ENCODE measurements at places on chromosomes 1 and 21. TPM values are rescaled to one million over a fixed set of nuclear protein-coding genes. Genes with fewer than 3 reads are reported as not detected.

- H3K36me3 ChIP-seq, result no peaks in the 10 kb centered on the region
- no peak overlapping the region for H3K4me3 ChIP-seq
- H3K4me1 ChIP-seq, result peaks cover 11% of the 10 kb centered on the region
- no peak overlapping the region for H3K27ac ChIP-seq
These were observed 13.2 kb downstream of the ODF2L start for GRCh38 chr1:86382878-86383277.

- no peak for DNase-seq
- no peak overlapping the region for H3K4me3 ChIP-seq
- no peaks in the 10 kb centered on the region for H3K4me1 ChIP-seq
- no peaks in the 10 kb centered on the region for H3K36me3 ChIP-seq
- H3K27ac ChIP-seq, result no peak overlapping the region
These were observed 1.5 kb downstream of the SLC66A1 start for GRCh38 chr1:19313636-19313959.

- no peak for DNase-seq
- H3K36me3 ChIP-seq, result no peaks in the 10 kb centered on the region
- H3K27me3 ChIP-seq, result no peaks in the 10 kb centered on the region
- peaks cover 4% of the 10 kb centered on the region for H3K4me1 ChIP-seq
These were observed 161.9 kb downstream of the ZBTB18 start for GRCh38 chr1:244212797-244213475.

DNA sequence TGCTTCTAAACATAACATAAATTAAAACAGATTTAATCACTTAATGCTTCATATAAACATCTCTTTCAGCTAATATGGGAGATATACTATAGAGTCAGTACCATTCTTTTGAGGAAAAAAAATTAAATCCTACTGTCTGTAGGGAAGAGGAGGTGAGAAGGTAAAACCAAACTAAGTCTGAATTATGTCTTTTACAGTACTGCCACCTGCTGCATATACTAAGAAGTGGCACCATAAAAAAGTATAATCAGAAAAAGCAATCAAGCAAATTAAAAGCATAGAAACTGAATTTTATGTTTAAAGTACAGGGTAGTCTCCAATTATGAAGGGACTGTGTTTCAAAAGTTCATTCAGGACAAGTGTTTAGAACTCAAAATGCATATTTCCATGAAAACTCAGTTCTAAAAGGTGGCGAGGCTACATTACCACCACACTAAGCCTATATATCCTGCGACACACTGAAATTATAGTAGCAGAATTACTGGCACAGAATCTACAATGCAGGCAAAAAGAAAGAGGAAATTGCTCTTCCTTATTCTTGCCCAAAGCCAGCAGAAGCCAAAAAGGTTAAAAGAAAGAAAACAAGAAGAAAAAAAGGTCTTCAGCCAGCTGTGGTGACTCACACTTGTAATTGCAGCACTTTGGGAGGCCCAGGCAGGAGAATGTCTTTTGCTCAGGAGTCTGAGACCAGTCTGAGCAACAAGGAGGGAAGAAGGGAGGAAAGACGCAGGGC, 9.0 kb downstream of the NSL1 start:
- peak; percentile 52 for DNase-seq
- H3K27me3 ChIP-seq, result no peaks in the 10 kb centered on the region
- no peak overlapping the region for H3K27ac ChIP-seq
- no peaks in the 10 kb centered on the region for H3K4me1 ChIP-seq
- H3K4me3 ChIP-seq, result no peak overlapping the region

DNA sequence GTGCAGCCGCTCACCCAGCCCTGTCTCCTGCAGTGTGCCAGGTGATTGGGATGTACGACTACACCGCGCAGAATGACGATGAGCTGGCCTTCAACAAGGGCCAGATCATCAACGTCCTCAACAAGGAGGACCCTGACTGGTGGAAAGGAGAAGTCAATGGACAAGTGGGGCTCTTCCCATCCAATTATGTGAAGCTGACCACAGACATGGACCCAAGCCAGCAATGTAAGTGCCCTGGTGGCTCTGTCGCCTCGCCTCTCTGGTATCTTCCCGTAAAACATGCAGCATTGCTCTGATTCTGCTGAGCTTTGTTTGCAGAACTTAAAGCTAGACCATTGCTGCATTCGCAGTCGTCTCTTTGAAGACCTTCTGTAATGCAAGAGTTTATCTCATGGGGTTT, 79.2 kb downstream of the ATP5PO start:
- H3K4me3 ChIP-seq, result no peak overlapping the region
- DNase-seq, result no peak
- H3K36me3 ChIP-seq, result peaks cover 31% of the 10 kb centered on the region
- no peaks in the 10 kb centered on the region for H3K27me3 ChIP-seq
- H3K27ac ChIP-seq, result no peak overlapping the region
- no peaks in the 10 kb centered on the region for H3K4me1 ChIP-seq

GRCh38 chr1:157782931-157783330, 6.0 kb upstream of the FCRL2 start:
- H3K4me1 ChIP-seq, result no peaks in the 10 kb centered on the region
- DNase-seq, result no peak
- no peaks in the 10 kb centered on the region for H3K27me3 ChIP-seq
- no peaks in the 10 kb centered on the region for H3K36me3 ChIP-seq

GRCh38 chr1:10857687-10858086, 61.2 kb upstream of the CASZ1 start:
- no peaks in the 10 kb centered on the region for H3K27me3 ChIP-seq
- peaks cover 30% of the 10 kb centered on the region for H3K4me1 ChIP-seq
- no peak for DNase-seq
- no peak overlapping the region for H3K27ac ChIP-seq
- H3K4me3 ChIP-seq, result no peak overlapping the region

DNA sequence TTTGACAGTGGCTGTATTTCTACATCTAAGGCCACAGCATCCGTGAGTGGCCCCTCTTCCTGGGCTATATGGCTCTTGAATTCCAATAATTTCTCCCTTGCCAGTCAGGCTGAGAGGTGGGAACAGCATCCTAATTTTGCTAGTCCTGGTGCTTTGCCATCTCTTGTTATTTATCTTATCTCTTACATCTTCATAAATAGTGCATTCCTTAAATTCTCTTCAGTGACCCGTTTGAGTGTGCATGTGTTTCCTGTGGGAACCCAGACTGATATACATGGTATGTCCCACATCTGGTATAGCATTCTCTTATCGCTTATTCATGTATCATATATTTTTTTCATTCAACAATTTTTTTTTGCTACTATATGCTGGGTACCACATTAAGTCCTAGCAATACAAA, 9.9 kb downstream of the S100A11 start:
- H3K27me3 ChIP-seq, result no peaks in the 10 kb centered on the region
- no peaks in the 10 kb centered on the region for H3K4me1 ChIP-seq
- H3K4me3 ChIP-seq, result no peak overlapping the region
- no peaks in the 10 kb centered on the region for H3K36me3 ChIP-seq
- DNase-seq, result peak; percentile 34
- no peak overlapping the region for H3K27ac ChIP-seq

DNA sequence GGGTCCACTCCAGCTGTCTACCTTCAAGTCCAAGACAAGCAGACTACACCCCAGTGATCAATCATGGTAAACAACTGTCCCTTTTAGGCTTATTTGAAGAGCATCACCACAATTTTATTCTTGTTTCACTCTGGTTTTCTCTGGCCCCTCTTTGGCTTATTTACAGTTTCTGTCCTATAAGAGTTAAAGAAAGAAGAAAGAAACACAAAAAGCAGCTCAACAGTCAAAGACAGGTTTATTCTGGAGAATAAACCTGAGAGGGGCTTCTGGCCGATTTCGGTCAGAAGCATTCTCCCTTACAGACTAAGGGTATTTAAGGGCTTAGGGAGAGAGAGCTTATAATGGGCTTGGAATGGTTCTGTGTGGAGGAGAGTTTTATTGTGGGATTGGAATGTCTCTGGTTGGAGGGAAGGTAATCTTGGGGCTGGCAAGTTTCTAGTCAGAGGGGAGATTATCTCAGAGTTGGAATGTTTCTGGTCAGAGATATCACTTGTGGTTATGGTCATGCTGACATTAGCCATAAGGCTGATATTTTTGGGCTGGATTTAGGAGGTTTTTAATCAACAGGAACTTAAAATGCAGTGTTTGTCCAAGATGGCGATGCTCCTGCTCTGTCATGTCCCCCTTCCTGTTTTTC, 161.0 kb downstream of the URB2 start:
- H3K4me1 ChIP-seq, result no peaks in the 10 kb centered on the region
- no peaks in the 10 kb centered on the region for H3K36me3 ChIP-seq
- H3K27me3 ChIP-seq, result no peaks in the 10 kb centered on the region
- DNase-seq, result no peak
- H3K27ac ChIP-seq, result no peak overlapping the region

- no peak overlapping the region for H3K27ac ChIP-seq
- H3K36me3 ChIP-seq, result no peaks in the 10 kb centered on the region
- no peak for DNase-seq
- no peak overlapping the region for H3K4me3 ChIP-seq
- H3K27me3 ChIP-seq, result no peaks in the 10 kb centered on the region
- H3K4me1 ChIP-seq, result no peaks in the 10 kb centered on the region
These were observed 62.8 kb upstream of the COA6 start for GRCh38 chr1:234310460-234310817.

- no peaks in the 10 kb centered on the region for H3K36me3 ChIP-seq
- peaks cover 14% of the 10 kb centered on the region for H3K4me1 ChIP-seq
- peak overlapping the region; percentile 60 for H3K4me3 ChIP-seq
- DNase-seq, result peak; percentile 93
- peak overlapping the region; percentile 68 for H3K27ac ChIP-seq
These were observed 436 bp upstream of the LBR start for GRCh38 chr1:225428068-225428880.

- no peaks in the 10 kb centered on the region for H3K36me3 ChIP-seq
- no peaks in the 10 kb centered on the region for H3K27me3 ChIP-seq
- no peaks in the 10 kb centered on the region for H3K4me1 ChIP-seq
- no peak overlapping the region for H3K27ac ChIP-seq
These were observed 75.2 kb downstream of the RERE start for GRCh38 chr1:8742022-8742924.

DNA sequence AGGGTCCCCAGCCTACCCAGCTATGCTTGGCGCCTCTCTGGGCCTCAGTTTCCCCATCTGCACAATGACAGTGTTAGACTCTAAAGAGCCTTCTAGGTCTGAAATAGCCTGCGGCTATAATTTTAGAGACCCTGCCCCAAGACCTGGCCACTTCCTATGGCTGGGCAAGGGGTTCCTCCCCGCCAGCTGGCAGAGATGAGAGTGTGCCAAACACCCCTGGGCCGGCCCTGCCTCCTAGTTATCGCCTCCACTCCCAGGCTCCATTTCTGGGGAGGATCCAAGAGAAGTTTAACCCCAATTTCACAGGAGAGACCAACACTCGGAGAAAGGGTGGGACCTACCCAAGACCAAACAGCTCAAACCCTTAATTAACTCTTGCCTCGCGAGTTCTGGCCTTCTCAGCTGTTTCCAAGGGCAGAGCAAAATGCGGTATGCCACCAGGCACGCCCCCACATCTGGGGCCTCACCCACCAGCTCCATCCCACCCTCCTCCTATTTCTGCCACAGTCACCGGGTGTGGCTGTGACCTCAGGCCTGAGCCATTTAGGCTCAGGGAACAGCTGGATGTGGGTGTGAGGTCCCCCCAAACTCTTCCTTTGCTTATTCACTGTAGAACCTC, 35.7 kb downstream of the TTC39A start:
- no peaks in the 10 kb centered on the region for H3K36me3 ChIP-seq
- no peak overlapping the region for H3K27ac ChIP-seq
- no peaks in the 10 kb centered on the region for H3K27me3 ChIP-seq

DNA sequence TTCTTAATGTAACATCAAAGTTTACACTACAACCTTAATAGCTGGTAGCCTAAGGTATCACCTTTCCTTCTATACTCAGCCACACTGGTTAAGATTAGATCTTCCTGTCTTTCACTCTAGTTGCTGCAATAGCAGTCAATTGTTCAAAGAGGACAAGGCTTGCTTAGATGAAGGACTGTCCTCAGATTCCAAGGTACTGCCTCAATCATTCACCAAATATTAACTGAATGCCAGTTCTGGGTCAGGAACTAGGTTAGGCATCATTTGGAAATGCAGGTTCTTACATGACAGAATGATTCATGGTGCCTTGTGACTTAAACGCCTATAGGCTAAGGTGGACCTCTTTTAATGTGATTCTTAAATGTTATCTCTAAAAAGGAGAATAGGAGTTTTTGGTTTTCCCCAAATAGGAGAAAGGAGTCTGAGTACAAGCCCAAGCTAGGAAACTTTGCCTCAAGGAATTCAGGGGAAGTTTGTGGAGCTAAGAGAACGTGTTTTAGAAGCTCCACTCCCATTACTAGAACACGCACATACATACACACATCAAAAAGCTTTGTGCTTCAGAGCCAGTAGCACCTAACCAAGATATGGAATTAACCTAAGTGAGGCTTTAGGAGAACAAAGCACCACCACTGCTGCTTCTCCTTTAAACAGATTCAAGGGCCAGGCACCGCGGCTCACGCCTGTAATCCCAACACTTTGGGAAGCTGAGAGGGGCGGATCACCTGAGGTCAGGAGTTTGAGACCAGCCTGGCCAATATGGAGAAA, 8.5 kb upstream of the WDR47 start:
- DNase-seq, result no peak
- H3K27ac ChIP-seq, result no peak overlapping the region
- H3K27me3 ChIP-seq, result no peaks in the 10 kb centered on the region
- no peaks in the 10 kb centered on the region for H3K4me1 ChIP-seq
- H3K36me3 ChIP-seq, result no peaks in the 10 kb centered on the region
- H3K4me3 ChIP-seq, result no peak overlapping the region

DNA sequence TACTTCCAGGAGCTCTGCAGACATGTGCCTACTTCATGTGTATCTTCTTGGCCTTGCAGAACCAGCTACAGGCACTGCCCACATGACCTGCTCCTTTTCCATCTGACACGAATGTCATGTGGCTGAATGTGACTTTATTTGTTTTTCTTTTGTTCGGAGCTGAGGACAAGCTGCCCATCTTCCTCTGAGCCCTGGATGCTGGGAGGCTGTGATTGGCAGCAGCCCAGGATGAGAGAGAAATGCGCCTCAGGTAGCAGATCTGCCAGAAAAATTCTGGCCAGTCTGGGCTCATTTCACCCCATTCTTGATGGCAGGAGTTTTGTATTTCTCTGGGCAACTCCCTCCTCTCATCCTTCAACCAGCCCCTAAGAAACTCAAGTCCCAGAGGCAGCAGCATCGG, 372.0 kb downstream of the RPS6KC1 start:
- peaks cover 8% of the 10 kb centered on the region for H3K4me1 ChIP-seq
- H3K27ac ChIP-seq, result no peak overlapping the region
- H3K36me3 ChIP-seq, result no peaks in the 10 kb centered on the region
- no peaks in the 10 kb centered on the region for H3K27me3 ChIP-seq

GRCh38 chr1:231460614-231461013, 38.5 kb upstream of the EGLN1 start:
- no peak overlapping the region for H3K4me3 ChIP-seq
- no peaks in the 10 kb centered on the region for H3K36me3 ChIP-seq
- H3K4me1 ChIP-seq, result no peaks in the 10 kb centered on the region
- no peak overlapping the region for H3K27ac ChIP-seq
- H3K27me3 ChIP-seq, result no peaks in the 10 kb centered on the region
- no peak for DNase-seq

NPHP4 gene
- 9.4 TPM for total RNA-seq

MATN1 gene
- total RNA-seq, result 0.36 TPM

SLC6A9 gene
- total RNA-seq, result 4.9 TPM

DR1 gene
- total RNA-seq, result 16.1 TPM

USP48 gene
- 20.1 TPM for total RNA-seq
